ENCODE measurements at places on chromosomes 12 and 14.
A peak's percentile ranks its signal among the peaks of the same experiment; 100 is the strongest.

DNA sequence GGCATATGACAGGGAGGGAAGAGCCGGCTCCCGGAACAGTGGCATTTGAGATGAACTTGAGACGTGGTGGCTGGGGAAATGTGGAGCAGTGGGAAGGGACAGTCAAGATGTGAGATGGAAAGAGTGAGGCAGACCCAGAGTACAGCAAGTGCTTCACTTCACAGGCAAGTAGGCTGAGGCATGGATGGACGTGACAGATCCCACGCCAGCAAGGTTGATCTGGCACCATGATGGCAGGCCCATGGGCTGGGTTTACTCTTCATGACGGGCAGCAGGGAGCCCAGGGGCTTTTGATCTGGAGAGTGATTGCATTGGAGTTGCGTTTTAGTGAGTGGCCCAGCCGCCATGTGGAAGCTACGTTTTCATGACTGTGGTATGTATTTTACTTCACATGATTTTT, 17.9 kb upstream of the EML1 start:
- DNase-seq = no peak

GRCh38 chr12:130249376-130249775, 87.1 kb downstream of the FZD10 start:
- no peak for DNase-seq

GRCh38 chr14:24172871-24173281, 996 bp downstream of the REC8 start:
- no peak for DNase-seq

DNA sequence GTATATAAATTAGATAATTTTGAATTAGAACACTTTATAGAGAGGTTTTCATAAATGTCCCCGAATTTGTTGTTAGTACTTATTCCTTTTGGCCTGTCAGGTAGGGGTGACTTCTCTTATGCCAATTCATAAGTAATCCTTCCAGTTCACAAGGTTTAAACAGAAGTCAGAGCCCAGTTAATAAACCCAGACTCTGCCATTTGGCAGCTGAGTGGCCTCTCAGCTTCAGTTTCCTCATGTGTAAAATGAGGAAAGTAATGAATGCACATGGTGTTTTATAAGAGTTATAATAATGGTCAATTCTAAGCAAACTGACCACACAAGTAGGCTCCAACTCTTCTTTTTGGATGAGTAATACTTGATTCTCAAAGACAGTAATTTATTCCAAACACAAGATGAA, 10.3 kb downstream of the MTERF2 start:
- DNase-seq = no peak

GRCh38 chr12:89098441-89099112, 253.7 kb downstream of the DUSP6 start:
- DNase-seq = no peak

DNA sequence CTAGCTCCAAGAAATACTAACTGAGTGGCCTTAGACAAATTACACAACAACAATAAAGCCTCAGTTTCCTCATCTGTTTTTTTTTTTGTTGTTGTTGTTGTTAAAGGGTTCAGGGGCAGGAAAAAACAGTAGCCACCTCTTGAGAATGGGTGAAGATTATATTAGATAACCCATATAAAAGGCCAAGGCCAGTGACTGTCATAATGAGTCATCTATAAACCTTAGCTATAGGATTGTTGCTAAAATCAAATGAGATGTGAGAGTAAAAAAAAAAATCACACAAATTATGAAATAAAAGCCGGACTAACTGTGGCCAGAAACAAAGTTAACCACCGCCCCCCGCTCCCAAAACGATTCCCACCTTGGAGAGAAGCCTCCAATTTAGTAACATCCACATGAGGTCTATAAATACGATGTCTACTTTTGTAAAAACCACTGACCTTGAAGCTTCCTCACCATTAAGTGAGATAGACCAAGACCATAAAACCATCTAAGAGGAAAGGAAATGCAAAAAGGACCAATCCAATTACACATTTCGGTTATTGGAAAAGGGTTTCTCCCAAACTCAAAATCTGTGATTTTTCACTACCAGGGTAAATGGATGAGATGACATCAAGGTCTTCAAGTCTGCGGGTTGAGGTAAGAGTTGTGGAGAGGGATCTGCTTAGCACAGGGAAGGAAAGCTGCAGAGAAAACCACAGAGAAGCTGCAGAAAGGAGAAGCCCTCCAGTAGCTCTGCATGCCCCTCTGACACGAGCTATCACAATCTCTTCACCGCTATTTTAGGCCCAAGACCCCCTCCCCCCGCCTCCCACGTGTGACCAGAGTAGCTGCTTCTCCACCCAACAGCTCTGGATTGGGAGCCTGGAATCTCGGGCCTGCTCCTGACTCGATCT, 1.0 kb downstream of the NAA25 start:
- DNase-seq = no peak

GRCh38 chr12:11749943-11750690, 100.6 kb downstream of the ETV6 start:
- DNase-seq = no peak

DNA sequence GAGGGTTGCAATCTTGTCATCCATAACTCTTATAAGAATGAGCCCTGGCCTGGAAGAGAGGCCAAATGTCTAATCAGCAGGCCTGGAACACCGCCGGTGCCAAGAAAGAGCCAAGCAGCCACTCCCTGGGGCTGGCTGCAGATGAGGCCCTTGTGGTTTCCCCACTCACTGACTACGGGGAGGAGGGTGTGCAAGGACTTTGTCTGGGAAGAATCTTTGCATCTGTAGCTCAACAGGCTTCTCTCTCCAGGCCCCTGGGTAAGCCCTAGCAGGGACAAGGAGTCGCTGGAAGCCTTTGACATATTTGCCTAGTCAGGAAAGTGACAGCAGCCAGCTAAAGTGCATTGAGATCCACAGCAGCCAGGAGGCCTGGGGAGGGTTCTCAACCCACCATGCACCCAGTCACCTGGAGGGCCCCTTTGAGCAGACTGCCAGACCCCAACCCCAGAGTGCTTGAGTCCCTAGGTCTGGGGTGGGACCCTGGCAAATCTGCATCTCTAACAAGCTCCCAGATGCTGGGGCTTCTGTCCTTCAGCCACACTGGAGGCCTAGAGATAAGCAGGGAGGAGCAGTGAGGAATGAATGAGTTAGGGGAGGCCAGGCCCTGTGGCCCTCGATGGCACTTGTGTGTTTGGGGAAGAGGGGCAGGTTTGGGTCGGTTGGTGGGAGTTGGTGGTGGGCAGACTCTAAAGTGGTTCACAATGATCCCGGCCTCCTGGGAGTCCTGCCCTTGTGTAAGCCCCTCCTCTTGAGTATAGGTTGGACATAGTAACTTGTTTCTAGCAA, 13.9 kb upstream of the LRTM2 start:
- no peak for DNase-seq

- peak; percentile 40 for DNase-seq
Observed at GRCh38 chr12:54958048-54958658, 26.4 kb downstream of the TESPA1 start.

DNA sequence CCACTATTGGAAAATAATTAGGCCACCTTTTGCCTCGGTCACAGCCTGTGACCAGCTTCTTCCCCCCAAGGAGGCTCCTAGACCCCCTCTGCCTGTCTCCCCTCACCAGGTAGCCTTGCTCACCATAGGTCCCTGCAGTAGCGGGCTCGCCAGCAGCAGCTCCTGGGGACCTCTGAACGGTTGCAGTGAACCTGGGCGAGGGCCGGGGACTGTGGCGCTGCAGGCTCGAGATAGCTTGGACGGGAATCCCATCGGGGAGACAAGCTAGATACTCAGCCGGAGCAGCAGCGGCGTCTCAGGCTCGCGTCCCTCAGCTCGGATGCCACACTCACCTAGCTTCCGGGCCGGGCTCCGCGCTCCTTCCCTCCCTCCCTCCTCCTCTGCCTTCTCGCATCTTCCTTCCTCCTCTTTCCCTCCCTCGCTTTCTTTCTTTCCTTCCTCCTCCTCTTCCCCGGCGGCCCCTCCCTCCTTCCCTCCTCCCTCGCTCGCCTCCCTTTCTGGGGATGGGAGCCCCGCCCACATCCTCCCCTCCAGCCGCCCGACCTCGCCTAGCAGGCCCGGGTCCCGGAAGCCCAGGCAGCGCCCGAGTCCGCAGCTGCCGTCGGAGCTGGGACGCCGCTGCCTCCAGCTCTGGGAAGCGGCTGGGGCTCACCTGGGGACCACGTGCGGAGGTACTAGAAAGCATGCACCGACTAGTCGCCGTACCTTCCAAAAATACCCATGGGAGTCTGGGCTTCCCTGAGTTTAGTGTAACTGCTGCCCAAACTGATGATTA, at the start of gene BMP4:
Gene BMP4, minus strand, starts transcription at position 399 of the 775 bp plus-strand sequence. CDS start 4,603 bp downstream, outside the sequence.
- DNase-seq = no peak

- no peak for DNase-seq
Observed at GRCh38 chr14:31726337-31726736, 165.1 kb downstream of the NUBPL start.

DNA sequence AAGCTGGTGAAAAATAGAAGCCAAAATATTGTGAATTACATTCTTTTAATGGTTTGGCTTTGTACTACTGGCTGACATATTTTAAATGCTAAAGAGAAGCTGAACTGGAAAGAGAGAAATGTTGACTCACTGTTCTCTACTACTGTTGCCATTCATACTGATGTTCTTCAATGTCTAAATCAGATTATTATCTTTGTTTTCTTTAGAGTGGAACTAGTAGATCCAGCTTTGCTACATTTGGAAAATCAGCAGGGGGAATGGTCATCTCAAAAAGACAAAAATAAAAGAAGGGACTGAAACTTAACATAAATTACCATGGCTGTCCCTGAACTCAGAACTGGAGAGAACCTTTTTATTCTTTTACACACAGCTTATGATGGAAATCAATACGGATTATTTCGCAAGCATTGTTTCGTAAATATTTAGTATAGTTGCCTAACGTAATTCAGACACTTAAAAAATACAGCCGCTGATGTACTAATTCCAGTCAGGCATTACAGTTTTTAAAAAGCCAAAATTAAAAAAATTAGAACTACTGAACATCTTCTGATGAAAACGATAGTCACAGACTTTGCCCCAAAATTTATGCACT, 76.3 kb upstream of the OTX2 start:
- DNase-seq = no peak

DNA sequence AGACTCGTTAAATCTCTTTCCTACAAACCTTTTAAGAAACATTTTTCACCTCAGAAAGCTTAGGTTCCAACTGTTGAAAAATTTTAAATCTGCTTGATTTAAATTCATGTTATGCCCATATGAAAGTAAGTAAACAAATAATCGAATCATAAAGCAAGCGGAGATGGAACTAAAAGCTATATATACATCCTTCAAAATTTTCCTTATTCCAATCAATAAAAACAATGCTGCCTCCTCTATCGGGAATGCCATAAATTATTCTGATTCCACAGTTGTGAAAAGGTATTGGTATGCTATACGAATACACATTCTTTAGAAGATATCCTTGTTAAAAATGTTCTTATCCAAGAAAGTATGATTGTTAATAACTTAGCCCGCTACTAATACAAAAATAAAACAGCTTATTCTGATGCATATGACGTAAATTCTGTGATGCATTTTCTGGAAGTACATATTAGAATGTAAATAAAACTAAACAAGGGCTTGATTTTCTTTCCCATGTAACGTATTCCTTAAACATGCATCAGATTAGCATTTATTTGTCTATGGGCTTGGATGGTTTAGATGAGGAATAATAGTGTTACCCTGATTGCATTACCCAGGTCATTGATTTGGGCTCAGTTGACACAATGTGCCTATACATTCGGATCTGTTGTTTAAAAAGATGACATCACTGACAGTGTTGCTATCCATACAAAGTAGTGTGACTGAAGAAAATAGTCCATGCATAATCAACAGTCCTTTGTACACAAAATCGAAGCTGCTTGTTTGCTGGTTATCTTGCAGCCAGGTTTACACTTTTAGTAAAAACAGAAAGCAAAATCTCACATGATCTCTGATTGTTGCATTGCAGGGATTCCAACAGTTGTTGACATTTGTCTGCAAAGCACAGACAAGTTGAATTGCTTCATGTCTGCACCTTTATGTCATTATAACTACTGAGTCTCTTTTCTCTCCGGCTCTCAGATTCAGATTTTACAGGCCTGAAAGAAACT, 656 bp upstream of the DTD2 start:
- DNase-seq = no peak

DNA sequence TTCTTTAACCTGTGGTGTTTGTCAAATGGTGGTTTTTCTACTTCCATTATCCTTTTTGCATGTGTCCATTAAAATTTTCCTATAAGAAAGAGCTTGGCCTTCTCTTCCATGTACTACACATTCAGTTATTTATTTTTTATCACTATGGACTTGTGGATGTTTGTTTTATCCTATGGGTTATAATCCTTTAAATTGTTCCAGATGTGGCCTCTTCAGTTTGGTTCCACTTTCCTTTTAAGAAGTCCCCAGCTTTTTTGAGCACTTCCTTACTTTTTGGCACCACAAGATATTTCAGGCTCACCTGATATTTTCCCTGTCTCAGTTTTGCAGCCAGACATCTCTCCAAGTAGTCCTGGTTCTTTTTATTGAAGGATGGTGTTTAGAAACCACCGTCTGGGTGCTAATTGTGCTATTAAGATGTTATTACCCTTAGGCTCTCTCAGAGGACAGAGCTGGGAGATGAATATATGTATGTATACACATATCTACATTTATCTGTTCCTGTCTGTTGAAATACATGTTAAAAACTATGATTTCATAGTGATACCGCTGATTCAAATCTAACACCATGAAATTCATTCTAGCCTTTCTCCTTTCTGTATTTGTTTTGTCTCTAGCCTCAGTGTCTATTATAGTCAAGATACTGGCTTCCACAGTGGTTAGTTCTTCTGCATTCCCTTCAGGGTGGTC, 408.5 kb upstream of the RGS6 start:
- no peak for DNase-seq
